ENCODE measurements at places on chromosomes 5 and 9. TPM values are rescaled to one million over a fixed set of nuclear protein-coding genes. Genes with fewer than 3 reads are reported as not detected.

ZFAND5 gene
- total RNA-seq, result 2,069 TPM

STPG3 gene
- total RNA-seq, result not detected

SPATA9 gene
- 0.76 TPM for total RNA-seq

TAL2 gene
- not detected for total RNA-seq

CCL19 gene
- total RNA-seq, result not detected

C9 gene
- not detected for total RNA-seq

PRDM9 gene
- total RNA-seq, result not detected

GALNT12 gene
- 0.83 TPM for total RNA-seq

IRX2 gene
- total RNA-seq, result not detected

WNT8A gene
- not detected for total RNA-seq

ADAMTS2 gene
- 2.8 TPM for total RNA-seq

HIGD2A gene
- total RNA-seq, result 203 TPM

RNF224 gene
- total RNA-seq, result not detected

LRRTM2 gene
- 0.07 TPM for total RNA-seq

ARAP3 gene
- 5.5 TPM for total RNA-seq

ERP44 gene
- total RNA-seq, result 7.0 TPM

LTC4S gene
- total RNA-seq, result 6.0 TPM

CDH9 gene
- not detected for total RNA-seq

Data from gastrocnemius medialis (tissue), 4 donors.